ENCODE measurements at places on chromosomes 4 and X. TPM values are rescaled to one million over a fixed set of nuclear protein-coding genes. Genes with fewer than 3 reads are reported as not detected.

Gene FMR1NB
- total RNA-seq = not detected

Gene HSD17B13
- not detected for total RNA-seq

Gene NXF2
- total RNA-seq = not detected

Gene SERPINA7
- total RNA-seq = not detected

Gene GPR50
- not detected for total RNA-seq

Gene TRAM1L1
- 6.3 TPM for total RNA-seq

Gene S100P
- total RNA-seq = not detected
